Fibroblast of skin of abdomen (primary cell): ENCODE measurements at places on chromosomes 6 and 20.

- DNase-seq = no peak
Observed at GRCh38 chr6:125809570-125810170, 18.9 kb downstream of the NCOA7 start.

GRCh38 chr6:100152201-100152600 lies 158.2 kb upstream of the MCHR2 start:
- no peak for DNase-seq

DNA sequence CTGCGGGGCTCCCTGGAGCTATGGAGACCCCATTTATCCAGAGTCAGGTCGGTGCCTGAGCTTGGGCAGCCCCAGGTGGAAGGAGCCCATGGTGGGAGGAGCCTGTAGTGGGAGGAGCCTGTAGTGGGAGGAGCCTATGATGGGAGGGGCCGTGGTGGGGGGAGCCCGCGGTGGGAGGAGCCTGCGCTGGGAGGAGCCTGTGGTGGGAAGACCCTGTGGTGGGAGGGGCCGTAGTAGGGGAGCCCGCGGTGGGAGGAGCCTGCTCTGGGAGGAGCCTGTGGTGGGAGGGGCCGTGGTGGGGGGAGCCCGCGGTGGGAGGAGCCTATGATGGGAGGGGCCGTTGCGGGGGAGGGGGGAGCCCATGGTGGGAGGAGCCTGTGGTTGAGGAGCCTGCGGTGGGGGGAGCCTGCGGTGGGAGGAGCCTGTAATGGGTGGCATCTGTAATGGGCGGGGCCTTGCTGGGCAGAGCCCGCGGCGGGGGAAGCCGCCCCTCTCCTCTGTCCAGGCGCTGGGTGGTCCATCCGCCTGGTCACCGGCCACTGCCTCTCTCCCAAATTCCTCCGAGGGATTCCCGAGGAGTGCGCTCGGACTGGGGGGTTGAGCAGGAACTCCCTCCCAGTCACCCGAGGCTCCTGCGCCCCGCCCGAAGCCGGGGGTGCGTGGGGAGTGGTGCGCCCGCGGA lies 567 bp upstream of the FNDC11 start:
- DNase-seq = peak; percentile 73

GRCh38 chr6:149917679-149918078 lies 5.2 kb downstream of the RAET1G start:
- DNase-seq = no peak

GRCh38 chr6:121437851-121438651 lies 2.6 kb downstream of the GJA1 start:
- peak; percentile 48 for DNase-seq

DNA sequence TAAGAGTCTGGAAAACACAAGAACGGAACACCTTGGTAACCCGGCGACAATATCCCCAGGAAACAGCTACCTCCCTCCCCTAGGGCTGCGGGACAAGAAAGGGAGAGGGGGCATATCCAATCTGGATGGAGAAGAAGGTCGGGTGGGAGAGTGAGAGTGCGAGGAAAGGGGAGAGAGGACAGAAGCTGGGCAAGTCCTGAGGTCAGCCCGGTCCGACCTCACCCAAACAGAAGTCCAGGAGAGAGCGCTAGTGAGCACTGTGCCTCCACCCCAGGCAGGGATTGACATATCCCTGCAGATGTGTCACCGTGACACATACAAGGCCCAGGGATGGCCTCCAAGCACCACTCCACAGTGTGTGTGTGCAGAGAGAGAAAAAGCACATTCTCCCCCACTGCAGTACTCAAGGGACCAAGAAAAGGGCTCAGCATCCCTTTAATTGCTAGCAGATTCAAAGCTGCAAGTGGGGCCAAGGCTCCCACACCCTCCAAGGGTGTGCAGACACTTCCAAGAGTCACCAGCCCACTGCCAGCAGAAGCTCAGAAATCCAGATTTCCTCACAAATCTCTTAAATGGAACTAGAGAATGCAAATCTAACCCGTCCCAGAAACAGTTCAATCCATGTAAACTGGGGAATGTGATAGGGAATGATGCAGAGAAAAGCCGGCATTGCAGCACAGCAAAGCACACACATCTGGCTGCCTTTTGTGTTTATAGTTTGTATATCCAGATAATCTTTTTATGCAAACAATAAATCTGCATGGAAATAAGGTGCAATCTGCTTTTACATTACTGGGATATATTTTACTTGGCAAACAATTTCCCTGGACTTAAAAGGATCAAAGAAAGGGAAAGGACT lies 3.1 kb downstream of the PXDC1 start:
- peak; percentile 80 for DNase-seq
